ENCODE measurements at places on chromosomes 2 and 18. TPM values are rescaled to one million over a fixed set of nuclear protein-coding genes. Genes with fewer than 3 reads are reported as not detected.

Gene DSEL
- 21.3 TPM for total RNA-seq

Gene RGPD3
- 0.90 TPM for total RNA-seq

Gene SKOR2
- total RNA-seq = not detected

Gene UGT1A7
- not detected for total RNA-seq

Gene ACMSD
- not detected for total RNA-seq

Gene PTPN18
- total RNA-seq = 15.3 TPM

Gene PGAP1
- 4.2 TPM for total RNA-seq

Gene RAD51AP2
- not detected for total RNA-seq

Gene SERPINB12
- not detected for total RNA-seq

Gene C1GALT1C1L
- not detected for total RNA-seq
